ENCODE measurements at places on chromosomes 13 and 19.

GRCh38 chr19:32798201-32798600 is 71.4 kb downstream of the SLC7A9 start:
- DNase-seq: no peak

DNA sequence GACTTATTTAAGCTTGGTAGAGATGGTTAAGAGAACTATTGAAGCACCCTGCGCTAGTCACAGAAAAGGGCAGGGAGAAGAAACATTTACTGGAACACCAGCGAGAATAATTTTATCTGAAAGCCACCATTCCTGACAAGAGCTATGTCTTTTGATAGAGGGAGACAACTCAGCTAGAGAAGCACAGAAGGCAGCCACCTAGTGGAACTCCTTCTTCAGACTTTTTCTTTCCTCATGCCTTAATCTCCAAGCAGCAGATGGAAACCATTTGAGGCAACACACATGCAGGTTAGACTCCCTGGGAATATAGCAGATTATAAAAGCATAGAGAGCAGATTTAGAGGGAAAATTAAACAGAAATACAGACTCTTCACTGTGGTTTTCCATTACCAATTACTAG is 813.4 kb downstream of the SLITRK6 start:
- no peak for DNase-seq

GRCh38 chr19:39372047-39372802 is 18.7 kb downstream of the PAF1 start:
- no peak for DNase-seq

GRCh38 chr13:41026788-41027187 is 7.7 kb upstream of the ELF1 start:
- DNase-seq: no peak

- DNase-seq: no peak
Measured at GRCh38 chr13:66102864-66103263, 1127.3 kb downstream of the PCDH9 start.

Measured in kidney glomerular epithelial cell (primary cell).